ENCODE measurements at places on chromosomes 3 and 15.

- no peak for DNase-seq
Observed at GRCh38 chr3:43854283-43854682, 163.5 kb downstream of the ABHD5 start.

DNA sequence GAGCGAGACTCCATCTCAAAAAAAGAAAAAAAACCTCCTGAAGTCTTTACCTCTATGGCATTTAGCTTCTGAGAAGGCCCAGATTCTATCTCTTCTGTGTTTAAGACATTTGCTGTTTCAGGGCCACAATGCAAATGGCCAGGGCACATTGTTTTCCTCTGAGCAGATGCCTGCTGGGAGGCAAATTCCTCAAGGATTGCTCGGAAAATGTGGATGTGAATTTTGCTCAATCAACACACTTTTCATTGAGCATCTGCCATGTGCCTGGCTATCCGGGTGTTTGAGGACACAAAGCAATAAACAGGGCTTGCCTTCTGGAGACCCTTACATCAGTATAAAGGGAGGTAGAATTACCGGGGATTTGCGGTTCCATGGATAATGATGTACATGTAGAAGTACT, 20.0 kb downstream of the TRIM71 start:
- no peak for DNase-seq

GRCh38 chr15:25694823-25695312, 168.3 kb downstream of the ATP10A start:
- DNase-seq = no peak

DNA sequence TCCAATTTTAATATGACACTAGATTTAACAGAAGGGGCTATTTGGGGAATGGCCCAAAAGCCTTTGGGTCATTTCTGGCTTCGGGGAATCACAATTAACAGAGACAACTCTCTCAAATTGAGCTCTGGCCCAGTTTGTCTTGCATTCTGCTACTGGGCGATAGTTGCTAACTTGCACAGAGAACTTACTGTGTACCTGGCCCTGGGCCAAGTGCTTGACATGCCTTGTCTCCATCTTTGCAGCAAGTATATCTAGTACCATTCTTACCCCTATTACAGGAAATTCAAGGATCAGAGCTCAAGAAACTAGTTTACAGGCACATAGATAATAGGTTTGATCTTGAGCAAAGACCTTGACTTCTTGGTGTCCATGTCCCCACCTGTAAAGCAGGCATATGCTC, 175.7 kb downstream of the TMEM108 start:
- no peak for DNase-seq

GRCh38 chr15:61327019-61327631, 98.0 kb upstream of the RORA start:
- DNase-seq = no peak

DNA sequence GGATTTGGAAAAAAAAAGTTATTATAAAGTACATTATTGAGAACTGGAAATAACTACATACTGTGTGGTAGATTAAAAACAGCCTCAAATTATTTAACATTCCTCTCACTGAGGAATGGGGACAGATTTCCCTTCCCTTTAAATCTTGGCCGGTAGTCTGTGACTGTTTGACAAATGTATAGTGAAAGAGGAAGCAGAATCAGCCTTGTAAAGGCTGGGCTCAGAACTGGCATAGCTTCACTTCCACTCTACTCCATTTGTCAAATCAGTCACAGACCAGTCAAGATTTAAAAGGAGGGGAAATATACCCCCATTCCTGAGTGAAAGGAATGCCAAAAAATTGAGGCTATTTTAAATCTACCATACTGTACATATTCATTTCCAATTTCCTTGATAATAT, 18.2 kb upstream of the B4GALT4 start:
- no peak for DNase-seq

- no peak for DNase-seq
Observed at GRCh38 chr3:194300382-194300758, 50.8 kb downstream of the CPN2 start.

GRCh38 chr3:57951066-57951882, 56.9 kb upstream of the FLNB start:
- peak; percentile 68 for DNase-seq

DNA sequence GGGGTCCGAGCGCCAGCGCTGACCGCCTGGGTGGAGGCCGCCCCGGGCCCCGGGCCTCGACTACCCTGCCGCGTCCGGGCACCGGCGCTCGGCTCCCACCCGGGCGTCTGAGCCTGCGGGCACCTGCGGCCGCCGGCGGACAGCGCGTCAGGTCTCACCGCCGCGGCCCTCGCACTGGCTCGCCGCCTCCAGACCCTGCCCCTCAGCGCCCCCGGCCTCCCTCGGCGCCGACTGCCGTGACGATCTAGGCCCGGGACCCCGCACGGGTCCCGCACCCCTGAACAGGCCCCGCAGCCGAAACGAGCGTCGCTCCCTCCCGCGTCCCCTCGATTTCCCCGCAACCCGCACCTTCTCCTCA, 297 bp downstream of the PRC1 start:
- no peak for DNase-seq

- no peak for DNase-seq
Observed at GRCh38 chr3:139260041-139260486, 83.8 kb upstream of the MRPS22 start.

DNA sequence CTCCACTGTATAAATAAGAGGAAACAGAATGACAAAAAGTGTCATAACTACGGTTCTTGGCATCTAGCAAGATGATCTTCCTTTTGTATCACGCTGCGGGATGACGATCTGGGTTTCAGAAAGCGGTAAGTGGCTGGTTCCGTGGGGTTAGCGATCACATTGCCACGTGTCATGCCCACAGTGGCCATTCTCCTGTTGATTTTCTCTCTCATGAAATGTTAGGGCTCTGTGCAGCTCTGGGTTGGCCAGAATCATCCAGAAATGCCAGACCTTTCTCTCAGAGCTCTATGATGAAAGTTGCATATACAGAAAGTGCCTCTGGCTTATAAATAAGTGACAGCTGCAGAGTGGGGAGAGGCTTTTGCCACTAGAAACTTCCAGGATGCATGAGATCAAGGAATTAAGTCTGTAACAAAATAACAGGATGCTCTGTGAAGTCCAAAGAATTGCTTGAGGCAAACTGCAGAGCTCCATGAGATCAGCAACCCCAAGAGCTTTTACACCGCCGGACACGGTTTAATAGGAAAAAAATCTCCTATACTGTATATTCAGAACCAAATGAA, 71.6 kb downstream of the ABTB1 start:
- DNase-seq = no peak

DNA sequence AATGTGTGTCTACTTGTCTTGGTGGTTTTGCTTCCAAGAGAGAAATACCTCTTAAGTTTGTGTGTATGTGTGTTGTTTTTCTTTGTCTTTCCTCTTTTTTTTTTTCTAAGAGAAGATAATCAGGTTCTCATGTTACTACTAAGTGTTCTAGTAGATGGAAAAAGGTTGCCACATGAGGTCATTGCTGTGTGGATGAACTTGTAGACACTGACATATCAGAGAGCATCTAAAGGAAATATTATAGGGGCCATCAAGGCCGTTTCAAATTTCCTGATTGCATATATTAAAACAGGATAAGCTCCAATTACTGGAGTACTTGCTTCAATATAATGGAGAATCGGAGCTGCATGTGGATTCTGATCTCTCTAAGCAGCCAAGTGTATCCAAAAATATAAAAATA, 747.5 kb downstream of the NR2F2 start:
- DNase-seq = no peak

Data from hematopoietic multipotent progenitor cell treated with erythropoietin and hydrocortisone succinate and interleukin-3 and kit ligand, for 8 days (in vitro differentiated cells).